Mammary epithelial cell (primary cell): ENCODE measurements at places on chromosomes 2 and 18. TPM values are rescaled to one million over a fixed set of nuclear protein-coding genes. Genes with fewer than 3 reads are reported as not detected.

- DNase-seq, result peak; percentile 50
Observed at GRCh38 chr2:220227266-220227920, 600.0 kb downstream of the SLC4A3 start.

DNA sequence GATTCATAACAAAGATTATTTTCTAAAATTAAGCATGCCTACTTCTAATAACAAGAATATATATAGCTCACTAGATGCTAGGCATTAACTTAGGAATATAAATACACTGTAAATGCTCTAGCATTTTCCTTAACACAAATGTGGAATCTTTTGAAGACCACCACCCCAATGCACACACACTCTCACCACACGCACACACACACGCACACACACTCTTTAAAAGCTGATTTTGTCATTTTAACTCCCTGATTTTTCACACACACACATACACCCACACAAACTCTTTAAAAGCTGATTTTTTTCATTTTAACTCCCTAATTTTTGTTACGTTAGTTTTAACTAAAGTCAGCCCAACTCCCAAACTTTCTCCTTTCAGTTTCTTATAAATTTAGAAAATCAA lies 3.0 kb downstream of the COL5A2 start:
- no peak for DNase-seq

The RESP18 gene
- not detected for total RNA-seq

DNA sequence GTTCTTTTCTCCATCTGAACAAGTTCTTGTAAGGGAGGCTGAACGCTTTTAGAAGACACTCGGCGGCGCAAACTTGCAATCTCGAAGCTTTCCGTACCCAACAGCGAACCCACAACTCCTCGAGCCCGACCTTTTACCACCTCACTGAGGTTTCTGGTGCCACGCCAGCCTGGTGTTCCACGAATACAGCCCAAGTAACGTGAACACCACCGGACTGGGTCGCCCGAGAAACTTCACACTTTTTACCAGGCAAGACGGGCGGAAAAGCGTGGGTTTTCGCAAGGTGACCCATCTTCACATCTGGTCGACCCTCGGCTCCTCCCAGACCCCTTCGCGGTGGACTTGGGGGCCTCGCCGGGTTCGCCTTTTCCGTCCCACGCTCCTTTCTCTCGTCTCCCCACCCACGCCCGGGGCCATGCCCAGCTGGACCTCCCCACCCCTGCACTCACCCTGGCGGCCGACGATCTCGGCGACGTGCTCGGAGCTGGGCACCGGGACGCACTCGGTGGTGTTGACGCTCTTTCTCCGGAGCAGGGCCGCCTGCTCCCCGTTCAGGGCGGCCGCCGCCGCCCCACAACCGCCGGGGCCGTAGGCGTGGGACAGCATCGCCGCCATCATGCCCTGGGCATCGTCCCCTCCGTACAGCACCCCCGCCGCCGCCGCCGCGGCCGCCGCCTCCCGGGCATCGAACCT lies 1.2 kb downstream of the MEX3C start:
- DNase-seq, result no peak

- peak; percentile 80 for DNase-seq
Observed at GRCh38 chr2:169131587-169132512, 62.5 kb downstream of the DHRS9 start.

DNA sequence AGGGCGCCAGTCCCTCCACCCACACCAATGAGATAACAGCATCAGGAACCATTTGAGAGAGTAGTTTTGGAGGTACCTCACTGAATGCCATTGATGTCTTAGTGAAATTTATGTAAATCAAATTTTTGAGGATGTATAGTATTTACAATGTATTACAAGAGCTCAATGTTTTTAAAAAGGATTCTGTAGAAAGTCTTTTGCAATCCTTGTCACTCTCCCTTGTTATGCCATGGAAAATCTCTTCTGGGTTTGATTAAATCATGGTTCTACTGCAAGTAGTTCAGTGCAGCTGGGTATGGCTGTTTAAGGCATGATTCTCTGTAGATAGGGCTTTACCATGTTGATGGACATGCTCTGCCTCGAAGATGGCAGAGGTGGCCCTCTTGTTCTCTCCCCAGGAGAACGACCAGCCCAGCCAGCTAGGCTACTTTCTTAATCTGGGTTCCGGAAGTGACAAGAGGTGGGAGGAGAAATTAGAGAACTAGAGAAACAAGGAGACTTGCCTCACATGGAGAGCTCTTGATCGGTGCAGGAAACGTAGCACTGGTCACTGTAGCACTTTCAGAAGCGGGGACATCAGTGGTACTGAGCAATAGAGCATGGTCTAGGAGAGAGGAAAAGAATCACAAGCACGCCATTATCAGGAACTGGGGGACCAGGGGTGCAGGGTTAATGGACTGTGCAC lies 202.7 kb downstream of the CLIP4 start:
- DNase-seq, result no peak

GRCh38 chr2:238433300-238433915 lies 6.7 kb downstream of the ASB1 start:
- no peak for DNase-seq

- DNase-seq, result peak; percentile 36
Observed at GRCh38 chr18:12658426-12659138, 675 bp upstream of the SPIRE1 start.

DNA sequence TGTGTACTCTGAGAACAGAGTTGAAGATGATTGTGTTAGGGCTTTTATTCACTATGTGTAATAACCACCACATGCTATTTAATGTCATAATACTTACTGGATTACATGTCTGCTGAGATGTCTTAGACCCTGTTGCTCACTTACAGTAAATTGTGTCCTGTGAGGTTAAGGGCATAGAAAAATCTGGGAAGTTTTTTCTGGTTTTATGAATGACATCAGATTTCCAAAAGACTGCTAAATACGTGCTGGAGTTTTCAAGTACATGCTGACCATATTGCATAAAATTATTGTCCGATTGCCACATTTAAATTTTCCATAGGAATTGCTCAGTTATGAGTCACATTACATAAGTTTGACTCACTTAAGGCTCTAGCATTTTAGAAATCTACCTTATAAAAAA lies 96.7 kb upstream of the COL5A2 start:
- peak; percentile 87 for DNase-seq

GRCh38 chr18:74141667-74142066 lies 6.0 kb downstream of the FBXO15 start:
- peak; percentile 85 for DNase-seq

The PMAIP1 gene
- 17.8 TPM for total RNA-seq

- DNase-seq, result no peak
Observed at GRCh38 chr2:36697424-36698066, 1.0 kb downstream of the VIT start.

DNA sequence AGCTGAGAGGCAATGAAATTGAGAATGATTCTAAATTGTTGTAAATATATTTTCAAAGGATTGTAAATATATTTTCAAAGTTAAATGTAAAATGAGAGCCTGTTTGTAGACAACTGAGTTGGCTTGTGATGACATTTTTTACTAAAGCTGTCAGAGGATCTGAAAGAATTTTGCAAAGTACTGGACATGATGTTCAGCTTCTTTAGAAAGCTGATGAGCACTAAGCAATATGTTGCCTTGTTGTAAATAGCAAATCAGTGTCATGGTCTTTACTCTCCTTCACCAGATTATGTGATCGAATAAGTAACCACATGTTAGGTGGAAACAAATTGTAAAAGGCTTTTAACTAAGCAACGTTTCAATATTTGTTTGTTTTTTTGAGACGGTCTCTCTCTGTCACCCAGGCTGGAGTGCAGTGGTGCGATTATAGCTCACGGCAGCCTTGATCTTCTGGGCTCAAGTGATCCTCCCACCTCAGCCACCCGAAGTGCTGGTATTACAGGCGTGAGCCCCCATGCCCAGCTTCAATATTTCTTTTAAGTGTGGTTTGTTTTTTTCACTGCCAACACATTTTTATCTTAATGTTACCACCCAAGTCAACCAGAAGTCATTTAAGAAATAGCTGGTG lies 44.0 kb downstream of the E2F6 start:
- DNase-seq, result no peak

DNA sequence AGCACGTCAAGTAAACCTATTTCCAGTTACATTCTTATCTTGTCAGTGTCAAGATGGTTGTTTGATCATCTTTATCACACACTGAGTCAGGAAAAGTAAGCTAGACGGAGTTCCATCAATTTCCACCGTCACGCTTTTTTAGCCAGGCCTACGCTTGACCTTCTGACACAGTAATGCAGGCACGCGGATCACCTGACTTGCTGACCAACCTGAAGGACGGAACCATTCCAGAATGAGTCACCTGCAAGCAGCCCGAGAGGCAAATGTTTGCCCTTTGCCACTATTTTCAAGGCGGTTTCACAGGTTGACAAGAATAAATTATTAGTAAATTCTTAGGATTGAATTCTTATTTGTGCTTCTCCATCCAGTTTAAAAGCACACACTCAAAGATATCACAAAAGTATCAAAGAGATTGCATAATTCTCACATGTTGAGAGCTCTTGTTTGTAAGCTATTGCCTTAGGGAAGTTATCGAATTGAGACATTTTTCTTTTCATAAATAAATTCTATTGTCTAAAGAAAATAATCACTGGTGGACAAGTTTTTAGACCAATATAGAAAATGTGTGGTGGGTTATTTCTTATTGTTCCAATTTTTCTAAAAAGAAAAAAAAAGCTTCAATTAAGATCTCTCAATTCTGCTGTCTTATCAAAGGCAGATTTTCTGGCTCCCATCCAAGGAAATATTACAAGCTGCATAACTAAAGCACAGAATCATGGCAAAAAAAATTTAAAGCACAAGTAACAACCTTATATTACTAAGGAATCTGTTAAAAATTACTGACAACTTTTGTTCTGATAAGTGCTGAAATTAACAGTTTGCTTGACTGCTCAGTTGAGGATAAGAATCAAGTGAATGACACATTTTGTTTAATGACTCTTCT lies 31.9 kb downstream of the UXS1 start:
- peak; percentile 21 for DNase-seq

DNA sequence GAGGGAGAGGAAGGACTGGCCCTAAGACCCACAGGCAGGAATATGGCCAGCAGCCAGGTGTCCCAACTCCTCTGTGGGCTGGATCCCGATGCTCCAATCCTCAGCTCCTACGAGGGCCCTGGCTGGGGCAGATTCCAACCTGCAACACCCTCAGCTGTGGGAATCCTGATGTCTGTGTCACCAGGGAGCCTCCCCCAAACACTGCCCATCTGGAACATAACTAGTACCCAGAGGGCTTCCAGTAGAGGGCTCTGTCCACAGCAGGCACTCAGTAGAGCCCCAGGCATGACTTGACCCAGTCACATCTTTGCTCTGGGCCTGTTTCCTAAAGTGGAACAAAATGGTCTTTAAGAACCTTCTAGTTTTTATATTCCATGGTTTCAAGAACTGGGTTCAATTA lies 20.6 kb upstream of the LOXHD1 start:
- DNase-seq, result peak; percentile 33

DNA sequence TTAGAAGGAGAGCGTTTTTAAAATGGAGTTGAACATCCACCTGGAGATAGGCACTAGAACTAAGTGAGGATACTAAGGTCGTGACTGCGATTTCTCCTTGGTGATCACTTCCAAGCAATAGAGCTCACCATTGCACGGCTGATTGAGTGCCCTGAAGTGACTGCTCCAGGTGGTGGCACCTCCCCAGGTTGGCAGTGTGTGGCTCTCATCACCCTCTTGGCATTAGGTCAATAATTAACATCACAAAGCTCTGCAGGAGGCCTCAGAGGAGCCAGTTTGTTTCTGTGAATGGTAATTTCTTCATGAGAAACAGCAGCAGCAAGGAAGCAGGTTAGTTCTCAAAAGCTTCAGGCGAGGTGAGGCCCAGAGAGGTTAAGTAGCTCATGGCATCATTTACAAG lies 259.6 kb downstream of the CLIP4 start:
- no peak for DNase-seq

The POTEI gene
- 0.17 TPM for total RNA-seq

The RNF125 gene
- 2.3 TPM for total RNA-seq

The CTLA4 gene
- not detected for total RNA-seq

DNA sequence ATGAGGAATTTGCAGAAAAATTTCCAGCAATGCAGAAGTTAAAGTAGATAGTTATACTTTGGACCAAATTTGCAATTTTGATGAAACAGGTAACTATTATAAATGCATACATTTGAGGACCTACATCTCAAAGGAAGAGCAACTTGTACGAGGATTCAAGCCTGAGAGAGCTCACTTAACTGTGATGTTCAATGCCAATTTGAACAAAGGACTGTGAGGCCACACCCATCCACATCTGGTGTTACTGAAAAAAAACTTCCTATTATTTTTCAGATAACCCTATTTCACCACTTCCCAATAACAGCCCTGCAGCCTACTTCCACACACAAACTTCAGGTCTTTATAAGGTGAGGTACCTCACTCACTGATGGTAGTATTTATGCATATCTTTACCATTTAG lies 203.5 kb upstream of the NABP1 start:
- no peak for DNase-seq

DNA sequence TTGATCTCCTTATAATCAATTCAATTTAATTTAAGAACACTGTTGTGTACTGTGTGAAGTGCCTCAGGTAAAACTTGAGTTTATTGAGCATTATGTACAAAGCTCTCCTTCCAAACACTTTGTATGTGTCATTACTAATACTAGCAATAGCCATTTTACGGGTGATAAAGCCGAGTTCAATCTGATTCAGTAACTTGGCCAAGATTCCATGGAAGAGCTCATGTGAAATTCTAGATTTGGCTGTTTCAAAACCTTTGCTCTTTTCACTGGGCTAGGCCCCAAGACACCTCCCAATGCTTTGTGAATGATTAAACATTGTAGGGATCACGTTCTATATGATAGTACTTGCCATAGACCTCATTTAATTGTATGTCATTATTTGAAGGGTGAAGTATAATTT lies 8.9 kb upstream of the NFE2L2 start:
- no peak for DNase-seq
